Lower leg skin (tissue), 4 donors: ENCODE measurements at places on chromosomes 16 and 17.

- DNase-seq = no peak
Measured at GRCh38 chr17:68860941-68861340, 94.3 kb downstream of the ABCA8 start.

DNA sequence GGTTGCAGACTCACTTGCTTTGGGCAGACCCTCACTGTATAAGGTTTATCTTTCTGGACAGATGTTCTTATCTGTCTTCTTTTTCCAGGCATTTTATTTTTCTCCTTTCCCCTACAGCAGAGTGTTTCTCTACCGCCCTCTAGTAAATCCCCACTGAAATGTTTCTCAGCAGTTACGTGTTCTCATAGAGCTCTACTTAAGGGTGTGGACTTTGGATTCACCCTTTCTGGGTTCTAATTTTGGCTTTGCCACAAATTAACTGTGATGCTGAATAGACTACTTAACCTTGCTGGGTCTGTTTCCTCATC is 2.0 kb downstream of the ADAT1 start:
- no peak for DNase-seq

GRCh38 chr17:39071573-39071972 is 79.9 kb downstream of the PLXDC1 start:
- DNase-seq = no peak

GRCh38 chr17:71959154-71959553 is 161.7 kb upstream of the SOX9 start:
- DNase-seq = no peak

DNA sequence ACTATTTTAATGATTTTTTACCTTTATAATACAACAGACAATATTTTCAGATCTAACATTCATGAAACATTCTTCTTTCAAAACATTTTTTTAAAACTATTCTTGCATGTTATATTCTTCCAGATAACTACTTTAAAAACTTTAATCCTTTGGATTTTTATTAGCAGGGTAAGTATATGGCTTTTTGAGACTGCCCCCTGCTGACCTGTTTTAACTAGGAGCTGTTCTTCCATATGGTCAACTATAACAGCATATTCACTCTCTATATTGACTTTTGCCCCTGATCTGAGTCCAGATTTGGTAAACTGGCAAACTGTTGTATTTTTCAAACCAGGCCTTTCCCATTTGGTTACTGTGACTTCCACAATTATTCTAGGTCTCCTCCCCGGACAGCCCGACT is 16.5 kb downstream of the ZNF18 start:
- no peak for DNase-seq

- no peak for DNase-seq
Measured at GRCh38 chr16:83723244-83723643, 84.5 kb upstream of the HSBP1 start.

DNA sequence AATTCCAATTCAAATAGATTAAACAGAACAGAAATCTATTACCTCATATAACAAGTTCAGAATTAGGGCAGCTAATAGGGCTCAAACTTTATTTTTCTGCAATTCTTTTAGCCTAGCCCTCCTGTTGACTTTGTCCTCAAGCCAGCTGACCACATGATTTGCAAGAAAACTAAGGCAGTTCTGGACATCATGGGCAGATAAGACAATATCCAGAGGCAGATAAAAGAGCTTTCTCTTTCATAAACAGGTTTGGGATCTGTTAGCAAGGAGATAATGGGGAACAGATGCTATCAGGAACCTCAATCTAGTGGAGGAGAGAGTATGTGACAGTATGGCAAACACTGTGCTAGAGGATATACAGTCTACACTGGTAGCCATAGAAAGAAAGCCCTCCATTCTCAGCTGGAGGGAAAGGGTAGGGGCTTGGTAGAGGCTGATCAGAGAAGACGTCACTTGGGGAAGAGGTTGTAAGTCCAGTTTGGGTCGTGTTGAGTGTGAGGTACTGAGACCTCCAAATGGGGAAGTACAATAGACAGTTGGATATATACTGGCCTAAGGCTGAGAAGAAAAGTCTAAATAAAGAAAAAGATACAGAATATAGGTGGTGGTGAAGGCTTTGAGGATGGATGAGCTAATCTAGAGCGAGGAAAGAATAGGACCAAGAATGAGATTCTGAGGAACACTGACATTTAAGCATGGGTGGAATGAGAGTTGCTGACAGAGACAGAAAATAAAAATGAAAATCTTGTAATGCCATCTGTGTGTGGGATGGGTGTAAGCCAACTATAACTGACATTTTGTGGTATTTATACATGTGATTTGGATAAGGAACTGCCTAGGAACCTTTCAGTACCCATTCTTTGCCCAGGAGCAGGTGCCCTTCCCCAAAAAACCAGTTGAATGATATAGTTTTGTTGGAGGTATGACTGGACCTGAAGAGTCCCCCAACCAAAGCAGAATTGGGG is 67.4 kb downstream of the CYB561 start:
- no peak for DNase-seq

GRCh38 chr16:87454391-87454790 is 38.4 kb downstream of the ZCCHC14 start:
- DNase-seq = no peak

DNA sequence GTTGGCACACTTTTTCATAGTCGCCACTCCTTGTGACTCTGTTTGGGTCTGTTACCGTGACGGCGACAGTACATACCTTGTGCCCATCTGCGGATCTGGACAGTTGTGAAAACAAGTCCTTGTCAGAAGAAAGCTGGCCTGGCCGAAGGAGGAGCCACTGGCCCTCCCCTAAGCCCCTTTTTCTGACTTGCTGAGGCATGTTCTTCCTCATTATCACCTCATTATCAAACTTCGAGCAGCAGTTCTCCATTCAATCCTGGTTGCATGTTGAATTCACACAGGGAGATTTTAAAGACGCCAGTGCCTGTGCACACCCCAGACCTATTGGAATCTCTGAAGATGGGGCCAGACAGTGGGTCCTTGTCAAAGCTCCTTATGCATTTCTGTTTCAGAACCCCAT is 61.1 kb downstream of the CYLD start:
- DNase-seq = no peak

GRCh38 chr17:71870546-71870862 is 250.3 kb upstream of the SOX9 start:
- DNase-seq = no peak

- DNase-seq = no peak
Measured at GRCh38 chr16:53924331-53925106, 220.6 kb downstream of the FTO start.

DNA sequence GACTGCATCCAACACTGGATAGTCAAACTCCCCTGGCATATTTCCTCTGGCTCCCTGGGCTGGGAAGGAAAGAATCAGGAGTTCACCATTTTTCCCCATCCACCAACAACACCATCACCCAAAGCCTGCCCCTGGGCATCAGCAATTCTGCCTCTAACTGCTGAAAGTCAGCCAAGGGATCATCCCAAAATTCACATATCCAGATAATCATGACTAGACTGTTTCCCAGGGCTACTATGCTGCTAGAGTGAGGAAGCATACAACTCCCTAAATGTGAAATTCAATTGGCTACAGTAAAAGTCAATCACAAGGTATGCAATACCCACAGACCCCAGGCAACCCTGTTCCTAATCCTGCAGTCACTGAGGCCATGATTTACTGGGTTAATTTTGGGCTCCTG is 230.6 kb downstream of the C16orf95 start:
- DNase-seq = no peak

DNA sequence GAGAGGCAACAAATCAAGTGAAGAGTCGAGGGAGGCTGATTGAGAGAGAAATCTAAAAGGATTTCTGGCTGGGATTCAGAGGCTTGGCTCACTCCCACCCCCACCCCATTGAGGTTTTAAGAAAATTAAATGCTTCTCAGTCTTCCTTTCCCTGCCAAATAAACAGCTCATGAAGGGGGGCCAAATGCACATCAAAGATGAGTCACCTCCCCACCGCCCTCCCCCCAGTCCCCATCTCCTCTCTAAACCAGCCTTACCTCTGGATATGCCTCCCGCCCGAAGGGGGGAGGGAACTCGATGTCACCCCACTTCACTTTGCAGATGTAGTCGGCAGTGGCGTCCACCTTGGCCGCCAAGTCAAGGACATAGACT is 11.6 kb downstream of the ACLY start:
- no peak for DNase-seq

DNA sequence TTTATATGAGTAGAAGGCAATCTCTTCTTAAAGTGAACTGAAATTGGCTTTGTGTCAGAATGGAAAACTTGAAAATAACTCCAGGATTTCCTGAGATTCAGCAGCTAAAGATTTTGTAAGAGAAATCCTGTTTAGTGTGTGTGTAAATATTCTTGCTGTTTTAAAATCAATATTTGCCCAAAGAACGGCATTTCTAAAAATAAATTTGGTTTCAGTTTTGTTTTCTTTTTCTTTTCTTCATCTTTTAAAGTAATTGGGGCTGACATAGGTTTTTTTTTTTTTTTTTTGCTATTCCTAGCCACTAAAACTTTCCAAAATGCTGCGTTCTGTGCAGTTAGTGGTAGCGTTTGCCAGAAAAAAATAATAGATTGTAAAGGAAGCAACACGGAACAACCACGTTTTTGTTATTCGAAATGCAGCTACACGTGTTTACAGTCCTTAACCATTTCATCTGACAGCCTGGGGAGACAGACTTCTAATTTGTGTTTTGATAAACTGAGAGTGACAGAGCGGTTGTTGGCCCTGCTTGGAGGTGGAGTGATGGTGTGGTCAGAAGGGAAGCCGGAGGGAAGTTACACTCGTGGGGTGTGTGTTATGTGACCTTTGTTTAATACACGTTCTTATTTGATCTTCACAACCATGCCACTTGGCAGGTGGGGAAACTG is 21.6 kb upstream of the SMPD3 start:
- DNase-seq = no peak

GRCh38 chr16:23320693-23321092 is 18.6 kb downstream of the SCNN1B start:
- no peak for DNase-seq

GRCh38 chr17:73039282-73039681 is 53.2 kb downstream of the SLC39A11 start:
- peak; percentile 31 for DNase-seq

GRCh38 chr17:28648698-28649097 is 3.7 kb upstream of the BLTP2 start:
- DNase-seq = no peak

- DNase-seq = no peak
Measured at GRCh38 chr17:50865060-50865867, 890 bp downstream of the TOB1 start.

DNA sequence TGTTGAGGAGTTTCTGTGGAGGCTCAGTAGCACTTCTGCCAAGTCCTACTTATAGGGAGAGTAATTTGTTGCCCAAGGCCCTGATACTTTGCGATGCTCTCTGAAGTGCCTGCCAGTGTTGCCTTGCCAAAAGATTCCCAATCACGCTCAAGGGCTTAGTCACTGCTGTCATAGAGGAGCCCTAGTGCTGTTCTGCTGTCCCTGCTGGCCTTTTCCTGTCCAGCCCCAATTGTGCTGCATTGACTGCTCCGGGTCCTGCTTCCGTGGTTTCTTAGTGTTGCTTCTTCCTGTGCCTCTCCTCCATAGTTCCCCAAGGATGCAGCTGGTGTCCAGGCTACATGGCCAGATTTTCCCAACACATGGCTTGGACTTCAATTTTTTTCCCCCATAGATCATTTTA is 13.9 kb downstream of the NUP93 start:
- peak; percentile 35 for DNase-seq
